Dermis microvascular lymphatic vessel endothelial cell (primary cell): ENCODE measurements at places on chromosomes 5 and 9. TPM values are rescaled to one million over a fixed set of nuclear protein-coding genes. Genes with fewer than 3 reads are reported as not detected.

- no peak for DNase-seq
Measured at GRCh38 chr9:17062497-17062896, 72.3 kb upstream of the CNTLN start.

Gene TRAF1
- 0.51 and 1.2 TPM in 2 replicates for total RNA-seq

Gene SPATA31C1
- not detected in 2 replicates for total RNA-seq

Gene CDH9
- total RNA-seq = not detected in 2 replicates
